A549 treated with dexamethasone at 1 μM for 4 hours (cell line): ENCODE measurements at places on chromosomes 2 and 18. TPM values are rescaled to one million over a fixed set of nuclear protein-coding genes. Genes with fewer than 3 reads are reported as not detected.

IGFBP2 gene
- total RNA-seq = 69.4 to 100.0 TPM (median 96.6 TPM) in 5 replicates

LIMS4 gene
- total RNA-seq = 0.39 to 0.62 TPM (median 0.48 TPM) in 5 replicates

LAMA3 gene
- total RNA-seq = 45.2 to 74.1 TPM (median 63.0 TPM) in 5 replicates

MBD1 gene
- 24.7 to 35.9 TPM (median 33.3 TPM) in 5 replicates for total RNA-seq

PAX8 gene
- 0.60 to 1.0 TPM (median 0.80 TPM) in 5 replicates for total RNA-seq

MAL gene
- total RNA-seq = 0.11 to 0.32 TPM (median 0.24 TPM) in 4 of 5 replicates, not detected in the other

SELENOI gene
- total RNA-seq = 13.4 to 19.9 TPM (median 17.4 TPM) in 5 replicates

SPATA3 gene
- not detected in 5 replicates for total RNA-seq

MGAT4A gene
- total RNA-seq = 1.4 to 3.5 TPM (median 2.5 TPM) in 5 replicates

FBXO11 gene
- 37.2 to 50.2 TPM (median 43.3 TPM) in 5 replicates for total RNA-seq

C2orf72 gene
- 5.9 to 8.1 TPM (median 6.6 TPM) in 5 replicates for total RNA-seq

CDH2 gene
- total RNA-seq = 39.4 to 57.6 TPM (median 50.4 TPM) in 5 replicates

INHA gene
- total RNA-seq = 0.35 to 0.47 TPM (median 0.38 TPM) in 5 replicates

DSC2 gene
- total RNA-seq = 0.64 to 1.1 TPM (median 1.0 TPM) in 5 replicates

PAIP2B gene
- total RNA-seq = 0.24 to 0.33 TPM (median 0.30 TPM) in 5 replicates

ALK gene
- 0.02 to 0.04 TPM in 2 of 5 replicates, not detected in the others for total RNA-seq

NPC1 gene
- 87.2 to 134 TPM (median 119 TPM) in 5 replicates for total RNA-seq
